ENCODE measurements at places on chromosomes 3 and 15.

- DNase-seq: no peak
Measured at GRCh38 chr3:159964166-159964973, 24.3 kb upstream of the IL12A start.

DNA sequence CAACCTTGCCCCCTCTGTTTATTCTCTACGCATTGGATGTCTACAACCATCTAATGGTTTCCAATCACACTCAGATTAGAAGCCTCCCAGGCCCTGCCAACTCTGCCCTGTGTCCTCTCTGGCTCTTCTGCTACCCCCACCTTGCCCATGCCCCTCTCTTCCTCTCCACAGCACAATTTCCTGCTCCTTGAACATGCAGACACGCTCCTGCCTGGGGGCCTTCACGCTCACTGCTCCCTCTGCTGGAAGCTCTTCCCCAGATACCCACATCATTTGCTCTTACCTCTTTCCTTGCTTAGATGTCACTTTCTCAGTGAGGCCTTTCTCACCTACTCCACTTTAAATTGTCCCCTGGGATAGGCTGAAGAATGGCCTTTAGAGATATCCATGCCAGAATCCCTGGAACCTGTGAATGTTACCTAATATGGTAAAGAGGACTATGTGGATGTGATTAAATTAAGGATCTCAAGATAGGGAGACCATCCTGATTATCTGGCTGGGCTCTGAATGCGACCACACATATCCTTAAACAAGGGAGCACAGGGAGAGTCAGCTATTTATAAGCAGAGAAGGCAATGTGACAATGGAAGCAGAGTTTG lies 9.9 kb downstream of the KY start:
- no peak for DNase-seq

- no peak for DNase-seq
Measured at GRCh38 chr15:41945731-41946130, 26.6 kb downstream of the EHD4 start.

DNA sequence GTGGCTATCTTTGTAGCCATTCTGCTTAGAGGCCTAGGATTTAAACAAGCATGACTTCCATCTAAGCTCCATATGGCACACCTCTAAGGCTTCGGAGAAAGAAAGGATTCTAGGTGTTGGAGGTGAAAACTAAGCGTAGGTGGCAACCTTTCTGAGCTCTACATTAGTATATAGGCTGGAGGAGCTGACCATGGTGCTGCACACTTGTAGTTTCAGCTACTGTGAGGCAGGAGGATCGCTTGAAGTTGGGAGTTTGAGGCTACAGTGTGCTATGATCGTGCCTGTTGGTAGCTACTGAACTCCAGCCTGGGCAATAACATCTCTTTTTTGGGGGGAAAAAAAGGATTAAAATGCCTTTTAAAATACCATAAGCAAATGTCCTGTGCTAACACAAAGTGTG lies 7.4 kb downstream of the EAF1 start:
- DNase-seq: no peak

DNA sequence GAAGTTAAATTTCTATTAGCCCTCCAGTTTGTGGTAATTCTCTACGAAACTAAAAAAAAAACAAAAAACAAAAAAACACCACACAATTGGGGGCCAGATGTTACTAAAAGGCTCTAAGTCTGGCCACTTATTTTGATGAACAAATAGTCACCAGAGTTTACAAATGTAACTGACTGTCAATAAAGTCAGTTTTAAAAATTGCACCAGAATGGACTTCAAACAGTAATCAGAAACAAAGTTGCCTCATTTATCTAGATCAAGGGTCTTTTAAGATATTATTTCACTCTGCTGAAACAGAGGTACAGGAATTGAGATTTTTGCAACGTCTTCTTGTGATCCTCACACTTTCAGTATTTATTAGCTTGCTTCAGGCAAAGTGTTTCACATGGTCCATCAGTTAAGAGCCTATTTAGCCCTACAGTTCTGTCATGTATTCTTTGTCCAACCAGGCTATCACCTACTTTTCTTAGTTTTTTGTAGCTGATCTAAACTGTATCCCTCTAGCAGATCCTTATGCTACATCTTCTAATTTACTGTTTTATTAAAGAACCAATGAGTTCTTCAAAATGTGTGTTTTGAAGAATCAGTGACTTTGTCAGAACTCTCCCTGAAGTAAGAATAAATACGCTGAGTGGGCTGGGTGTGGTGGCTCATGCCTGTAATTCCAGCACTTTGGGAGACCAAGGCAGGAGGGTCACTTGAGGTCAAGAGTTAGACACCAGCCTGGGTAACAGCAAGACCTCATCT lies 74.7 kb downstream of the ANKRD28 start:
- DNase-seq: no peak

DNA sequence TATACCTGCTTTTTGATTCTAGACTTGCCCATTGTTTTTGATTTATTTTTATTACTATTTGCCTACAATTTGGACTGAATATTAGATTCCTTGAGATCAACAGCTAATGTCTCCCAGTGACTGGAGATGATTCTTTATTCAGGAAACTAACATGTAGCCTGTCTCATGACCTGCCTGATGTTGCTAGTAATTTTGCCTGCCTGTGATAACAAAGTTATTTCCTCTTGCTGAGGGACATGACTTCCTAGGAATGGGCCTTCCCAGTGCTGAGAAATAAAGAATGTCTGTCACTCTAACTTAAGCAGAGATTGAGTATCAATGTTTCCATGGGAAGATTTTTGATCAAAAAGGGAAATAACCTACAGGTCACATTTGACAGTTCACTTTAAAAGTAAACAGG lies 13.4 kb upstream of the NPHP3 start:
- no peak for DNase-seq

DNA sequence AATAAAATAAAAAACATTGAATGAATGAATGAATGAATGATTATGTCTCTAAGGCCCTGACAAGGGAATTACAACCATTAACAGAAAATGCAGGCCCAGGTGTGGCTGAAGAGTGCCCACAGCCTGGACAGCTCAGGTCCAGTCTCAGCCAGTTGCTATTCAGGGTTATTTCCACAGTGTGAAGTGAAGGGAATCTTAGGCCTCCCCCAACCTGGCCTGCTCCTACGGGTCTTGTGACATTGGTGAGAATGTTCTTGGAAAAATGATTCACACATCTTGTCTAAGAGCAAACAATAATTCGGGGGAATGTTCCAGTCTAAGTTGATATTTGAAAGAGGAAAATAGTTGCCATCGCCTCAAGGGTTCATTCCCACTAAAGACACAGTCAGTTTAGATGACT lies 37.0 kb downstream of the MINDY4B start:
- DNase-seq: no peak

- no peak for DNase-seq
Measured at GRCh38 chr3:195893516-195893915, 14.8 kb downstream of the TNK2 start.

- DNase-seq: no peak
Measured at GRCh38 chr3:42094691-42095391, 3.7 kb downstream of the TRAK1 start.

- no peak for DNase-seq
Measured at GRCh38 chr15:77737238-77738037, 104.7 kb upstream of the LINGO1 start.

GRCh38 chr3:14224895-14225294 lies 46.3 kb downstream of the LSM3 start:
- no peak for DNase-seq

DNA sequence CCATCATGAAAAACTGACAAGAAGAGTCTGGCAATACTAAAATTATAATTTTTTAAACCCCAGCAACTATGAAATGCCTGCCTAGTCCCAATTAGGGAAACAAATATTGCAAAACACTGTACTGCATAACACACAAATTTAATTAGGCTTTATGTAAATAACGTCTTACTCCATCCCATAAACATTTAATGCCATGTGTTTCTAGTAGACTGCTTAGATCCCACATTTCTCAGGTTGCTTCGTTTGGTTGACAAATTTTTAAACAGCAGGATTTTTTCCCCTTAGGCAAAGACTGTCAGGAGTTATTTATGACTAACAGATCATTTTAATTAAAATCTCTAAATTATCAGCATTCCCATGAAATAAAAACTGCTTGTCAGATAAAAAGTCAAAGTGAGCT lies 29.9 kb downstream of the EIF2AK4 start:
- DNase-seq: no peak

- DNase-seq: no peak
Measured at GRCh38 chr3:72163809-72164634, 379.1 kb upstream of the PROK2 start.

- no peak for DNase-seq
Measured at GRCh38 chr3:35549690-35550089, 89.6 kb upstream of the ARPP21 start.

- DNase-seq: no peak
Measured at GRCh38 chr3:119557877-119558269, 1.5 kb downstream of the CD80 start.

- peak; percentile 61 for DNase-seq
Measured at GRCh38 chr3:51686512-51687215, 15.6 kb downstream of the TEX264 start.

DNA sequence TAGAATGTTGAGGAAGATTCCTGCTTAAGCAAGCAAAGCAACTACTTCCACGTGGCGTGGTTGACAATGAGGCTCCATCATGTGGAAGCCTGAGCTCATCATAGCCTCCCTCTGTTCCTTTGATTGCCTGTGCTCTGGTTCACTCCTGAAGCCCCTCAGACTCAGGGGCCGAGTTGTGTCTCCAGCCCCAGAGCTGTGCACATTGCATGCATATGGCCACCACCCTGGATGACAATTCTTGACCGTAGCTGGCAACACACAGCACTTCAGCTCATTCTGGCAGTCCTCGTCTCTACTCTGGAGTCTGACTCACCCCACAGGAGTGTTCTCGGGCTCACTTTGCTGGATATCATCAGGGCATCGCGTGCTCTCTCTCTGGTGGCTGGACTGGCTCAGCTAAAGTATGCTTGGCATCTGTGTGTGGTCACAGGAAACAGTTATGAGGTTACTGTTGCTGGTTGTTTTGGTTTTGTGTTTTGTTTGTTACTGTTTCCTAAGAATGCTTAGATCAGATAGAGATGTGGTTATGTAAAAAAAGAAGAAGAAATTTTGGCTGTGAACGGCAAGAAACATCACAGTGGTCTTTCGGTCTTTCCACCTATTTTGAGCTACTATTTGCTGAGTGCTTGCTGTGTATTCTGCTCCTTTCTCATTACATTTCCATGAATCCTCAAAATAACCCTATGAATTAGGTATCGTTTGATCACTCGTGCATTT lies 41.6 kb upstream of the MRPS22 start:
- DNase-seq: no peak

DNA sequence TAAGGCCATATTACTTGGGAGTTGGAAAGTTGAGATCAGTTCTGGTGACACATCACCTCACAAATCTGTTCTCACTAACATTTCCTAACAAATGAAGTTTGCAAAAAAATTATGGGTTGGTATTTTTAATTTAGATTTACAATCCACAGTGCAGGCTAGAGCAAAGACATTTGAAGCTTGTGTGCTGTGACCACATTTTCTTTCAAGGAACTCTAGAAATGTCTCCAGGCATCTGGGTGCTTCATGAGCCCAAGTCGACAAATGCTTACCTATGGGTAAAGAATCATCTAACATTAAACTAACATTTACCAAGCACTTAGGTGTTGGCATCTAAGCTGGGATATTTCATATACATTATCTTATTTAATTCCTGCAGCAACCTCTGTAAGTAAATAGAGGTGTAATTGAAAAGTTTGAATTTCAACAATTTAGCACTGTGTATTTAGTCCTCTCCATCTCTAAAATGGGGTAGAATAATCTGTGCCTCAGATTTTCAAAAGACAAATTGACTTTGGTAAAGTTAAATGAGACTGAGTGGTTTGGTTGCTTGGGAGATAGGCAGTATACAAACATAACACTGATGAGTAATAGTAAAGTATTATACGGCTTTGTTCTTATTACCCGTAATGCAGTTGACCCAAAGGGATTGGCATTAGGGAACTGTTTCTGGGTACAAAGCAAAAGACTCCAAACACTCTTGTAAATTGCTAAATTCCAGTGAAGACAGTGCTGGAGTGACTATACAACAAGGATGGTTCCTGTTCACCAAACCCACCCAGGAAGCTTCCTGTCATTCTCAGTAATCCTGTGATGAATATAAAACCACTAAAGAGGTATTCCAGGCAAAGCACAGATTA lies 162.5 kb downstream of the TPRG1 start:
- no peak for DNase-seq

All from activated CD4-positive, alpha-beta T cell treated with anti-CD3 and anti-CD28 coated beads for 1 hour (primary cell).